ENCODE measurements at places on chromosomes 6 and 20. TPM values are rescaled to one million over a fixed set of nuclear protein-coding genes. Genes with fewer than 3 reads are reported as not detected.

The MCHR2 gene
- total RNA-seq = not detected

The CLPSL1 gene
- not detected for total RNA-seq

The CDH4 gene
- not detected for total RNA-seq

The APOM gene
- total RNA-seq = 15.8 TPM

The PRSS35 gene
- 72.0 TPM for total RNA-seq

The PGC gene
- total RNA-seq = 8.9 TPM

The CTCFL gene
- total RNA-seq = not detected

The HSPA12B gene
- total RNA-seq = not detected

The LHFPL5 gene
- not detected for total RNA-seq

DNA sequence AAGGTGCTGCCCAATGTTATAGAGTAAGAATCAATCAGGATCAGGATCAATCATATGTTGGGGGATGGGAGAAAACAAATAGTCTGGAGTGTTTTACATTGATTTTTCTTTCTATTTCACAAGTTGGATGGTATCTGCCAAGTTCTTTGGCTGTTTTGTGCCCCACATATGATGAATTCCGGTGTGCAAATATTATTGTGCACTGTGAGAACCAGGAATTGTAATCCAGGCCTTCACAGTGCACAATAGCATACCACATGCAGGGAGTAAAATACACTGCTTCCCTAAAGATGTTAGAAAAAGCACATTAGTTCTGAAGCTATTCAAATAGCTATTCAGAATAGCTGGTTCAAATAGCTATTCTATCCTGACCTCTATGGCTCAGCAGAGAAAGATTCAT is 133.7 kb downstream of the LCA5 start:
- DNase-seq = no peak

GRCh38 chr20:40512994-40513393 is 176.0 kb downstream of the MAFB start:
- DNase-seq = no peak

GRCh38 chr6:8108031-8108660 is 5.8 kb upstream of the EEF1E1 start:
- DNase-seq = no peak

- no peak for DNase-seq
These were observed 82.1 kb upstream of the SIRPA start for GRCh38 chr20:1813101-1813529.

- peak; percentile 43 for DNase-seq
These were observed 223.9 kb upstream of the THEMIS start for GRCh38 chr6:128124713-128125112.

DNA sequence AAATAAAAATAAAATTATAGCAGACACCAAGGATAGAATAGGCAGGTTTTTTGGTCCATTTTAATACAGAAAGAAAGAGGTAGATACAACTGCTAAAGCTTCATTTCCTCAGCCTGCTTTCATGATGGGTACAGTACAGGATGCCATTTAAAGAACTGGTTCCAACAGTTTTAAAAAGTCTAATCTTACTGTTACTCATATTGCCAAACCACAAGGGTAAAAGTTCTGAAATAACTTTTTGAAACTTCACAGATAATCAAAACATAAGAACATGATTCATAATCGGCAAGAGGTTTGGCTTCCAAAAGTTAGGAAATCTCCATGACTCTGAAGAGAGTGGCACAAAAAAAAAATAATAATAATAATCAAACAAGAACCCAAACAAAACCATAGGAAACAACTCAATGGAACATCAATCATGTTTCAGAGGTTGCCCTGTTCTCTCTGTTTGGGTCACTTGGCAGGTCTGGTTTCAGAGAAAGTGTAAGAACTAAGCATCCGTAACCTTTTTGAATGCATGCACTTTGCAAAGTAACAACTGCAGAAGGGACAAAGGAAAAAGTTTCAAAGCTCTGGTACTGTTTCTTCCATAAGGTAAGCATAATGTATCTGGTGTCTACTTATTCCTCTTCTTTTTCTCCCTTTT is 79.7 kb downstream of the SMLR1 start:
- no peak for DNase-seq

DNA sequence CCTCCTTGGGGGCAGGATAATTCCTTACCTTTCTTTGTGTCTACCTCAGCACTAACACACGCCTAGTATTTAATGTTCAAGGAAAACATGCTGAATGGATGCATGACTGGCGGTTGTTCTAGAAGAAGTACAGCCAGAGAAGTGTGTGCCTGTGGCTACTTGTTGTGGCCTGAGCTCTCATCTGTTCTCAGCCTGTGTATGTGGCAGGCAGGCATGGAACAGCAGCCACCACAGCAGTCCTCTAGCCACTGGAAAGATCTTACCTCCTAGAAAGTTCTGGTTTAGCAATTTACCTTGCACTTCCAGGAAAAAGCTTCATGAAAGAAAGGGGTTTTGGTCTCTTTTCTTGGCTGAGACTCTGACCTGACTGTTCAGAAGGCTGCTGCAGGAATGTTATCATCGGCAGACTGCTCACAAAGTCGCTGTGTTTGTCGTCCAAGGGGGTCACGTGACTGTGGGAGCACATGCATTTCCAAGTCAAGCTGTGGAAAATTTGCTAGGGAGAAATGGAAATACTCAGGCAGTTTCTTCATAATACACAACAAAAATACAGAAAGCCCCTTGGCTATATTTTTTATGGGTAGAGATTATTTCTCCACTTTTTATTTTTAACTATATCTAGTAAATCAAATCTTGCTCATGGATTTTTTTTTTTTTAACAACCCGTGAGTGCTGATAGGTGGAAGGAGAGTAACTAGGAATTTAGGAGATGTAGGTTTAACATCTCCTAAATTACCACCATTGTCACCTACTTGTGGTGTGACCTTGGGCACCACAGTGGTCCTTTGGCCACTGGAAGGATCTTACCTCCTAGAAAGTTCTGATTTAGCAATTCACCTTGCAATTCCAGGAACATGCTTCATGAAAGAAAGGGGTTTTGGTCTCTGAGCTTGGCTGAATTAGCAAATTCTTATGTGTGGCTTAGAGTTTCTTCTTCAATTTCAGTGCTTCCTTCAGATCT is 110.8 kb upstream of the GPR6 start:
- DNase-seq = peak; percentile 40

GRCh38 chr6:31075528-31075927 is 36.8 kb downstream of the C6orf15 start:
- DNase-seq = no peak

GRCh38 chr6:146289816-146290588 is 253.6 kb upstream of the RAB32 start:
- no peak for DNase-seq

GRCh38 chr20:50039706-50040431 is 57.1 kb downstream of the SNAI1 start:
- DNase-seq = peak; percentile 77

GRCh38 chr20:9514461-9515213 is at the start of gene LAMP5:
LAMP5 (plus strand) TSS chr20:9514590; CDS start chr20:9514853, 263 bp downstream.
- DNase-seq = no peak

DNA sequence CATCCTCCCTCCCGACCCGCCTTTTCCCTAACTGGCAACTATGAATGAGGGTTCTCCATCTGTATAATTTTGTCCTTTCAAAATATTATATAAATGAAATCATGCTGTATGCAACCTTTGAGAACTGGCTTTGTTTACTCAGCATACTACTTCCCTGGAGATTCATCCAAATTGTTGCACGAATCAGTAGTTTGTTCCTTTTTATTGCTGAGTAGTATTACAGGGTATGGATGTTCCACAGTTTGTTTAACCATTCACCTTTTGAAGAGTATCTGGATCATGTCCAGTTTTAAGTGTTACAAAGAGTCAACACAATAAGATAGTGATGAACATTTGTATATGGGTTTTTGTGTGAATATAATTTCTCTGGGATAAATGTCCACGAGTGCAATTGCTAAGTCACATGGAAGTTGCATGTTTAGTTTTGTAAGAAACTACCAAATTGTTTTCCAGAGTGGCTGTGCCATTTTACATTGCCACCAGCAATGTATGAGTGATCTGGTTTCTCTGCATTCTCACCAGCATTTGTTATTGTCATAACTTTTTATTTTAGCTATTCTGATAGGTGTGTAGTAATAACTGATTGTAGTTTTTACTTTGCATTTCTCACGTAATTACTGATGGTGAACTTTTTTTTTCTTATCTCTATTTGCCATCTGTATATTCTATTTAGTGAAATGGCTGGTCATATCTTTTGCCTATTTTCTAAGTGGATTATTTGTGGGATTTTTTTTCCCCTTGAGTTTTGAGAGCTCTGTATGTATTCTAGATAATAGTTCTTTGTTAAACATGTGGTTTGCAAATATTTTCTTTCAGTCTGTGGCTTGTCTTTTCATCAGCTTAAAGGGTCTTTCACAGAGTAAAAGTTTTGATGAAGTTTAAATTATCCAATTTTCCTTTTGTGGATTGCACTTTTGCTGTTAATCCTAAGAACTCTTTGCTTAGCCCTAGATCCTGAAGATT is 14.4 kb upstream of the RNF24 start:
- DNase-seq = no peak

- peak; percentile 32 for DNase-seq
These were observed 32.5 kb upstream of the MEI4 start for GRCh38 chr6:77620278-77620882.

DNA sequence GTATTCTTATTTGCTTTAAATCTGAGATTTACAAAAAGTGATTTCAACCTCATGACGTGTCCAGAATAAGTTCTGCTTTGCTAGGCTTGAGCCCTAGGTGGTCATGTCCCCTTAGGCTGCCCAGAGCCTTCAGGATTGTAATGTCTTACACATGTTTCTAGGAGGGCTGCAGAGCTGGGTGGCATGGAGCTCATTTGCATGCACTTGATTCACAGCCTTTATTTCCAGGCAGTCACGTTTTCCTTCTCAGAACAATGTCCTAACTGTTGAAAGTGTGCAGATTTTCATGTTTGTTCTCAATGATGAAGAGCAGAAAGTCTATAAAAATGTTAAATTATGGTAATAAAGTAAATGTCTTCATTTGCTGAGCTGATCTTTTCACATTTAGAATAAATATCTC is 448.6 kb upstream of the SOX4 start:
- no peak for DNase-seq

- no peak for DNase-seq
These were observed 245.3 kb downstream of the EPM2A start for GRCh38 chr6:145490068-145490467.

DNA sequence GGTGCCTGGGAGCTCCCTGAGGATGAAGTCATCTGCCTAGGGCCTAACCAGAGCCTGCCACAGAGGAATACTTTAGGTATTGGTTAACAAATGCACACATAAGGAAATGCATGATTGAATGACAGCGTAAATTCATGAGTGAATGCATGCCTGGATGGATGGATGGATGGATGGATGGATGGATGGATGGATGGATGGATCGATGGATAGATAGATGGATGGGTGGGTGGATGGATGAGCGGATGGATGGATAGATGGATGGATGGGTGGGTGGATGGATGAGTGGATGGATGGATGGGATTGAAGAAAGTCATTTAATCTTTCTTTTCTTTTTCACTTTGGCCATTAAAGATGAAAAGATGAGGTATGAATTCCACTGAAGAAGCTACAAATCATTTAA is 111.9 kb upstream of the SIRPG start:
- DNase-seq = no peak

DNA sequence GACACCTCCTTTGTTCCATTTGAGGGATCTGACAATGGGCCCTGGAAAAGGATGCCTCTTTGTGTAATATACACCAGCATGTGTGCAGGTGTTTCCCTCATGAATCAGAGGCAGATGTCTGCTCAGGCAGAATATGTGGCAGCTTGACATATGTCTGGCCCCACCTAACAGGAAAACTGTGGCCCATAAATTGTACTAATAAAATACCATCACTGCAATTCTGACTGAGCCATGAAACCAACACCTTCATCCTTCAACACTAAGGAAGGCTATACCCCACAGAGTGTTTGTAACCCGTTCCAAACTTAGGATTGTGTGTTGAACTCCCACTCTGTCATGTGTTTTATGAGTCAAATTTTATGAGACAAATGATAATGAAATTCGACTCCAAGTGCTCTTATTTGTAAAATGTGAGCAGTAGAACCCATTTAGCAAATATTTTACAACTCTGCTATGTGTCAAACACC is 22.7 kb downstream of the LAMA4 start:
- no peak for DNase-seq

DNA sequence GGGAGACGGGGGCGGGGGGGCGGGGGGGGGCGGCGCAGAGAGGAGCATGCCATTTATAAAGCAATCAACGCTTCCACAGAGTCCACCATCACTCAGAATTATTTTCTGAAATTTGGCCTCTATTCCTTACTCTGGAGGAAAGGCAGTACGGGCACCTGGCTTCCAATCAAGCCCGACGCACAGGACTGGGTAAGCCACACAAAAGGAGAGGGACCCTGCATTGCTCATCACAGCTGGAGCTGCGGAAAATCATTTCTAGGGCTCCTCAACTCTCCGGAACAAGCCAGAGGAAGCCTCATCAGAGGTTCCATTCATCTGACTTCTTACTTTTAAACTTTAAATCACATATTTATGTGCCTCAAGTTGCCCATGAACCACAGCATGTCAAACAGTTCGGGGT is 55.9 kb downstream of the TTI1 start:
- no peak for DNase-seq

GRCh38 chr20:13995841-13996240 is 525 bp downstream of the MACROD2 start:
- DNase-seq = peak; percentile 58

DNA sequence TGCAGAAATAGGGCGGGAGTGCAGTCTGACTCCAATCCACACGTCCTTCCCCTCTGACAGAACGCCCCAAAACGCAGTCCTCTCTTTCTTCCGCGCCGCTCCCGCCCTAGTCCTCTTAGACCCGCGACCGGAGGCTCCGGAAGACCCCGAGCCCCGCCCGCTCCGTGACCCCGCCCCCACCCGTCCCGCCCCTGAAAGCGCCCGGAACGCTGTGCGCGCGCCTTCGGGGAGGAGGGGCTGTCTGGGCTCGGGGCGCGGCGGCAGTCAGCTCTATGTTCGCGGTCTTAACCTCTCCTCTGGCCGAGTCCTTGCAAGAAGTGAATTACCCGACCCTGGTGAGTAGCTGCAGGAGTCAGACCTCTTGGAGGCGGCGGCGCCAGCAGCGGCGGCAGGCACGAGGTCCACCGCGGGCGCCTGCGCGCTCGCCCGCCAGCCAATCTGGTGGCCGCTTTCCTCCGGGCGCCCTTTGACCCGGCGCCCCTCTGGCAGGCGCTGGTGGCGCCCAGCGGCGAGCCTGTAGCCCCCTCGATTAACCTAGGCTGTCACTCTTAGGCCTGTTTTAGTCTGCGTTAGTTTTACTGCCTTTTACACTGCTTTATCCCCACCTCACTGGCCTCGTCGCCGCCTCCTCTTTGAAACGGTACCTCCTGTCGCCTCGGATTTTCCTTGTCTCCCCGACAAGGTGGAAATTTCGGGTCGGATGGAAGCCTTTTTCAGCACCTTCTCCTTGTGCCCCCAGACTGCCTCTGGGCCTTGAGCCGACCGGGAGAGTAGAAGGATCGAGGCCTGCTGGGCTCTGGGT is at the start of gene MANEA:
Gene MANEA (plus strand): TSS at position 232 of the 802 bp plus-strand sequence. CDS start 8,905 bp downstream, outside the sequence.
- peak; percentile 91 for DNase-seq
